BJ (cell line): ENCODE measurements at places on chromosomes 7 and 10. TPM values are rescaled to one million over a fixed set of nuclear protein-coding genes. Genes with fewer than 3 reads are reported as not detected.
A peak's percentile ranks its signal among the peaks of the same experiment; 100 is the strongest.

GRCh38 chr7:87709258-87709657 is 81.1 kb downstream of the RUNDC3B start:
- no peak for DNase-seq

Gene MRLN
- not detected in 2 replicates for polyA plus RNA-seq

DNA sequence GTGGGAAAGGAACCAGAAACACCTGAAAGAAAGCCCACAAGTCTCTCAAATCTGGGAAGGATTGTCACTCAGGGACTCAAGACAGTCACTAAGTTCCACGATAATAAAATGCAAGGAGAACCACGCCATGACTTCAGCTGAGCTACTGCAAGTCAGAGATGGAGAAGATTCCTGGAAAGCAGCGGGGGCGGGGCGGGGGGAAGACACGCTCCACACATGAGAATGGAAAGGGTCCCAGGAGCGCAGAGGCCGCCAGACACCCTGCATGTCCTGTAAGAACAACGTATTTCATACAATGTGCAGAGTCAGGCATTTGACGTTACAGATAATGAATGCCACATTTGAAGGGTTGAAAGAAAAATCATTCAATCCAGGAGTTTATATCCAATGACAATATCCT is 448.1 kb downstream of the PTPRN2 start:
- no peak for DNase-seq

Gene MBLAC1
- polyA plus RNA-seq, result 1.2 and 1.6 TPM in 2 replicates

DNA sequence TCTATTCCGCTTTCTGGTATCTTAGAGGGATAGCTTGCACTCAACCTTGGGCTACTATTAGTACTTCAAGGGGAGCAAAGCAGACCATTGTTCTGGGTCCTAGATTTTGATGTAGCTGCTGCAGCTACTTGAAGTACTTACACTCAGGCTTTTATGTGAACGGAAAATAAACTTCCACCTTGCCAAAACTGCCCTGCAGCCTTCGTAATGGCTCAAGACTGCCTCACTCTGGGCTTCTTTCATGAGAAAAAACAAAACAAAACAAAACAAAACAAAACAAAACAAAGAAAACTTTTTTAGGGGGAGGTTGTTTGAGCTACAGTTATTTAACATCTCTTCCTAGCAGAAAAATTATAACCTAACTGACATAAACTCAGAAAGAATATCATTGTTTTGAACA is 19.4 kb upstream of the EPHB6 start:
- no peak for DNase-seq

Gene TDRD1
- 0.01 TPM in 1 of 2 replicates, not detected in the other for polyA plus RNA-seq

Gene GAD2
- polyA plus RNA-seq, result not detected in 2 replicates

DNA sequence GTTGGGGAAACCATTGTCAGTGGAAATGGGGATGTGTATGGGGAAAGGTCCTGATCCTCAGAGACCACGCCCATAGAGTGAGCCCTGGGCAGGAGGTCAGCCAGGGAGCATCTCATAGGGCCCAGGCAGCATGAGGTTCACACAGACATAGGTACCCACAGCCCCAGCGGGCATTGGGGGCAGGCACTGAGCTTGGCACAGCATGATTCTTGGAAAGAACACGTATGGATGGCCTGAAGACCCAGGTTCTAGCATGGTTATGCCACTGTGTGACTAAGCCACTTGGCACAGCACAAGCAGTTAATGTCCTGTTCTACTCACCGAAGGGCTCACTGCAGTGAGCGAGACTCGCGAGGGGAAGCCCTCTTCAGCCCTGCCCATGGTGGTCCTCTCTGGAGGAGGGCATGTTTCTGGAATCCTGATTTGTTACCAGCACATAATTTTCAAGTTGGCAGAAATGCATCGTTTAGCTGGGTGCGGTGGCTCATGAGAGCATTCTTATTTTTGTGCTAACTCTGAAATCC is 125.2 kb downstream of the UBE2H start:
- no peak for DNase-seq

Gene CRPPA
- 0.39 and 0.78 TPM in 2 replicates for polyA plus RNA-seq

DNA sequence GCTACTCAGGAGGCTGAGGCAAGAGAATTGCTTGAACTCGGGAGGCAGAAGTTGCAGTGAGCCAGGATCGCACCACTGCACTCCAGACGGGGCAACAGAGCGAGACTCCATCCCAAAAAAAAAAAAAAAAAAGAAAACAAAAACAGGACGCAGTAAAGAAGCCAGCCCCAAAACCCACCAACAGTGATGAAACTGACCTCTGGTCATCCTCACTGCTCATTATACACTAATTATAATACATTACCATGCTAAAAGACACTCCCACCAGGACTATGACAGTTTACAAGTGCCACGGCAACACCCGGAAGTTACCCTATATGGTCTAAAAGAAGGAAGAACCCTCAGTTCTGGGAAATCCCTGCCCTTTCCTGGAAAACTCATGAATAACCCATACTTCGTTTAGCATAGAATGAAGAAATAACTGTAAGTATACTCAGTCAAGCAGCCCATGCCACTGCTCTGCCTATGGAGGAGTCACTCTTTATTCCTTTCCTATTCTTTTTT is 40.0 kb upstream of the EIF4H start:
- DNase-seq, result no peak

DNA sequence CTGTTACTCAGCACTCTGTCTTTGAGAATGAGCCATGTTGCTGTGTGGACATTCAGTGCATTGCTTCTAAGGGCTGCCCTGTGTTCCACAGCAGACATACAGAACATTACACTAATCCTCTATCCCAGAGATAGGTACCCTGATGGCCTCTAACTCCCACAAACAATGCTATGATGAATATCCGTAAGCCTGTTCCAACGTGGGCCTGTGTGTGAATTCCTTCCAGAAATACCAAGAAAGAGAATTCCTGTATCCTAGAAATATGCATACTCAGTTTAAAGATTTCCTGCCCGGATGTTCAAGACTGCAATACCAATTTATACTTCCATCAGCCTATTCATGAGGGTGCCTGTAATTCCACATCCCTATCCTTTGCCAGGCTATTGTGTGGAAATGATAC is 21.3 kb upstream of the ST8SIA6 start:
- DNase-seq, result no peak

DNA sequence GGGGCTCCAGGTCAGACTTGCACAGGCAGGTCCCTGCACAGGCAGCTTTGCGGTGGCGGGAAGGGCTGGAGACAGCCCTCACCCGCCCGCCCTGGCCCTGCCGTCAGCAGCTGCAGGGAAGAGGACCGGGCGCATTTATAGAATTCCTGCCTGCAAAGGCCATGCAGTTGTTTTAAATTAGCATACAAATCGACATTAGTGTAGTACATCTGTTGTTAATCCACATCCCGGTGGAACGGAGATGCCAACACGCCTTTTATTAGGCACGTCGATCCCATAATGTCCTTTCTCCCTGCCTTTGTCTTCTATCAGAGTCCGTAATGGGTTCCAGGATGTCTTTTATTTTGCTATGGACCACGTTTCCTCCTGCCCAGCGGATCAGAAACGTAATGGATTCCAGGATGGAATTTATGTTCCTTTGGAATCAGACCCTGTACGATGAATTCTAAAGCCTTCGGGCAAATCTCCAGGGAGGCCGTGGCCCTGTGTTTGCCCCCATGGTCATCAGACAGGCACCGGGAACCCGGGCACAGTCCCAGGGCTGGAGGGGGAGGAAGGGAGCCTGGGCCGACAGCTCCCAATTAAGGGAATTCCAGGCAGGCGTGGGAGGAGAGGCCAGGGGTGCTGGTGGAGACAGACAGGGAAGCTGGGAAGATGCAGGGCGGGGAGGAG is 123.9 kb downstream of the COL26A1 start:
- DNase-seq, result peak; percentile 88

GRCh38 chr10:21617267-21617666 is 83.2 kb downstream of the MLLT10 start:
- DNase-seq, result no peak

Gene AGAP4
- 6.6 and 7.2 TPM in 2 replicates for polyA plus RNA-seq

Gene CCDC172
- not detected in 2 replicates for polyA plus RNA-seq

DNA sequence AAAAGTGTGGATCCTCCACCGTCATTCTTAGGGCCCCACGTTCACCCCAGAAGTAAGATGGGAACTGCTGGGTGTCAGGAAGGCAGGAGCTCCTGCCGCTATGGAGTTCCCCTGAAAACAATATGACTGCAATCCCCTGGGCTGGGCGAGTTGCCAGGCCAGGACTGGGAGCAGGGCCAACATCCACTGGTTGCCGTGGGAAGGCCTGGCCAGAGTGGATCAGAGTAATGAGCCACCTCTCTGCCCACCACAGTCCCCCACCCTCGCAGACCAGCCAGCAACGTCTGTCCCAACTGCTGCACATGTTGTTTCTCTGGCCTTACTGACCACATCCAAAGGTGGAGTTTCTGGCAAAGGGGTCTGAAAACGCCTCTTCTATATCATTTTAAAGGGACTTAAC is 86.6 kb downstream of the STRA8 start:
- no peak for DNase-seq

Gene STEAP4
- not detected in 2 replicates for polyA plus RNA-seq

GRCh38 chr10:42990721-42991441 is 86.0 kb upstream of the RET start:
- DNase-seq, result no peak

DNA sequence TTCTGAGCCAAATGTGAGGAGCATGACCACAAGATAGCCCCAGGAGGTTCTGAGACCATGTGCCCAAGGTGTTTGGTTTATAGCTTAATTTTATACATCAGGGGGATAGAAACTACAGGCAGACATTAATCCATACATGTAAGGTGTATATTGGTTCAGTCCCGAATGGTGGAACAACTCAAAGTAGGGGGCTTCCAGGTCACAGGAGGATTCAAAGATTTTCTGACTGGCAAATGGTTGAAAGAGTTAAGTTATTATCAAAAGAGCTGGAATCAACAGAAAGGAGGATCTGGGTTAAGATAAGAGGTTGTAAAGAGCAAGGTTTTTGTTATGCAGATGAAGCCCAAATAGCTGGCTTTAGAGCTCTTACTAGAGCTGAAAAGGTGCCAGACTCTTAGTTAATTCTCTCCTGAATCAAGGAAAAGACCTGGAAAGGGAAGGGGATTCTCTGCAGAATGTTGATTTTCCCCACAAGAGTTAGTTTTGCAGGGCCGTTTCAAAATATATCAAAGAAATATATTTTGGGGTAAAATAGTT is 640.0 kb downstream of the IPMK start:
- DNase-seq, result no peak

- DNase-seq, result no peak
Observed at GRCh38 chr10:132460691-132461090, 63.7 kb downstream of the PWWP2B start.

DNA sequence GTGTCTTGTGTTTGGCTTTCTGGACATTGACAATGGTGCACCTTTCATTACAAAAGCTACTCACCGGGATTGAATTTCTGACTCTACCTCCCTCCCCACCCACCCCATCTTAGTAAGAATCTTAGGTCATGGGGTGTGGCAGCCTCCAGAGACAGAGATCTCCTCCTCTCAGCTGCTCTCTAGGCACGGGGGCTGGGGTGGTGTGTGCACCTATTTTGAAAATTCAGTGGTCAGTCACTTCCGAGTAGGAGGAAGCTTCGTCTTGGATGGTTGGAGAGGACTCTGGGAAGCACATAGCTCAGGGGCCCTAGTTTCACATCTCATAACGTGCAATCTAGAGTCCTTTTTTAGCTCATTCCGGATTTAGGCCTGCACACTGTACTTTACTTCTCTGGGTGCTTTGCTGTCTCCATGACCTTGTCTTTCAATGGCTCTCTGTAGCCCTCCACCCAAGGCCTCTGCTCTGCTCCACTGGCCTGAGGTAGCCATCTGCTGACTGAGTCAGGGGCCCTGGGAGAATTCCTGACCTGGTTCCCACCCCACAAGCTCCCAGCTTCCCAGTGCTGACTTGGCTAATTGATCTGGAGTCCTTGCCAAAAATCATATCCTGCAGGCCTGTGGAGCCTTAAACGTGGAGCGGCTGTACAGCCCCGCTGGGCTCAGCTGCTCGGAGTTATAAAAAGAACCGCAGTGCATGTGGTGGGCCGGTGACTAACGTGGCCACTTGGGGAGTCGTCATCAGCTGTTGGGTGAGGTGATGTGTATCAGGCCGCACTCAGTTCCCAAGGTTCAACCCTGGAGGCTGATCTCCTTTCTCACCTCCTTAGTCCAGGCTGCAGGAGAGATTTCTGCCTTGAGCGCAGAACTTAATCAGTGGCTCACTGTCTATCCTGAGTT is 19.3 kb upstream of the ADAMTS14 start:
- peak; percentile 95 for DNase-seq
